Small intestine (tissue), 16 donors: ENCODE measurements at places on chromosomes 5 and 9. TPM values are rescaled to one million over a fixed set of nuclear protein-coding genes. Genes with fewer than 3 reads are reported as not detected.

The FOXD4L4 gene
- 0.04 TPM for polyA plus RNA-seq

The PNPLA7 gene
- 3.1 TPM for polyA plus RNA-seq

The FOXD4 gene
- not detected for polyA plus RNA-seq

The DMRT3 gene
- not detected for polyA plus RNA-seq

The SCGB3A2 gene
- polyA plus RNA-seq: not detected

The CD72 gene
- 1.6 TPM for polyA plus RNA-seq

The SURF4 gene
- polyA plus RNA-seq: 225 TPM

The ACER2 gene
- 1.1 TPM for polyA plus RNA-seq

The SUSD3 gene
- 10.1 TPM for polyA plus RNA-seq

The ASPN gene
- 0.22 TPM for polyA plus RNA-seq

The PCDHA10 gene
- polyA plus RNA-seq: not detected

The ADAMTS12 gene
- polyA plus RNA-seq: 0.54 TPM

The GLRA1 gene
- not detected for polyA plus RNA-seq

The HTR1A gene
- polyA plus RNA-seq: not detected

The BHMT gene
- 0.46 TPM for polyA plus RNA-seq

The IER5L gene
- polyA plus RNA-seq: 2.2 TPM

- peak overlapping the region; percentile 33 for H3K4me3 ChIP-seq
- H3K27me3 ChIP-seq: no peaks in the 10 kb centered on the region
- peak overlapping the region; percentile 75 for H3K27ac ChIP-seq
- peak; percentile 84 for DNase-seq
- H3K4me1 ChIP-seq: no peaks in the 10 kb centered on the region
These were observed 20.7 kb upstream of the ZNF782 start for GRCh38 chr9:96874947-96875460.

DNA sequence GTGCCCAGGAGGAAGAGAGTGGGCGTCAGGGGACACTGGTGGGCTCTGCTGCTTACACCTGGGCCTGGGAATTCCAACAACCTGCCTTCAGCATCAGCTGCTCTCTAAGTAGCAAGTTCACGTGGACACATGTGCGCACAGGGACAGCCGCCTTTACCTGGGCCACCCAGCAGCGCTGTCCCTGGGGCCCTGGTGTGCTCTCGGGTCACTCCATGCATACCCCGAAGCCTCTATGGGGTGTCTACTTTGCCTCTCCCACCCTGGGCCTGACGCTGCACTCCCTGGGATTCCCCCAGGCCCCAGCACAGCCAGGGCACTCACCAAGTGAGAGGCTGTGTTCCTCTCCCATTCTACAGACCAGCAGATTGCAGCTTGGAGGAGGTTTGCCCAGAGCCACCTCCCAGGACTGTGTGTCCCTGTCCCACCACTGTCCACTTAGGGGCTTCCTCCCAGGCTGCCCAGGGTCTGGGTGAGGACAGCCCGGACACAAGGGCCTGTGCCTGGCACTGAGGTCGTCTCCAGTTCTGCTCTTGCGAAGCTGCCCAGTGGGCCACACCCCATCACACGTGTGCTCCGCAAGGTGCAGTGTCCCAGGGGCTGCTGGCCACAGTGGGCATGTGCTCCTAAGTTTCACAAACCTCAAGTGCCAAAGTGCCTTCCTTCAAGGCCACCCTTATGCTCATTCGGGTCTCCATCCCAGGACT is 5.9 kb downstream of the NINJ1 start:
- H3K4me1 ChIP-seq: peaks cover 40% of the 10 kb centered on the region
- no peaks in the 10 kb centered on the region for H3K27me3 ChIP-seq
- H3K27ac ChIP-seq: no peak overlapping the region
- no peak overlapping the region for H3K4me3 ChIP-seq

DNA sequence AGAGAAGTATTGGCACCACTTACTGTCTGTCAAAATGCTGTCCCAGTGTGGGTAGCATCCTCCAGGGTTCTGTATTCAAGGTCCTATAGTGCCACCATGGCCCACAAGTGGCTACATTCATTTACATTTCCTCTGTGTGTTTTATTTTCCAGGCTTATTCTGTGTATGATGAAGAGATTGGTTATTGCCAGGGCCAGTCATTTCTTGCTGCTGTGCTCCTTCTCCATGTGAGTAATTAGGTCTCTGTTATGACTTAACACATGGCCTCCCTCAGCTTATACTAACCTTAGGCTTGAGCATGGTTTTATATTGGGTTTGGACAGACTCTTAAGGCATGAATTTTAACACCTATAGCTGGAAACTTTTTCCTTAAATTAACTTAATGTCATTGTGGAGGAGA is 36.7 kb downstream of the GPR21 start:
- DNase-seq: no peak
- no peaks in the 10 kb centered on the region for H3K36me3 ChIP-seq
- no peaks in the 10 kb centered on the region for H3K4me1 ChIP-seq

- H3K4me3 ChIP-seq: no peak overlapping the region
- H3K27me3 ChIP-seq: peaks cover 4% of the 10 kb centered on the region
- no peaks in the 10 kb centered on the region for H3K36me3 ChIP-seq
- H3K4me1 ChIP-seq: no peaks in the 10 kb centered on the region
- no peak for DNase-seq
These were observed 18.0 kb upstream of the PLEKHG4B start for GRCh38 chr5:73768-74502.

DNA sequence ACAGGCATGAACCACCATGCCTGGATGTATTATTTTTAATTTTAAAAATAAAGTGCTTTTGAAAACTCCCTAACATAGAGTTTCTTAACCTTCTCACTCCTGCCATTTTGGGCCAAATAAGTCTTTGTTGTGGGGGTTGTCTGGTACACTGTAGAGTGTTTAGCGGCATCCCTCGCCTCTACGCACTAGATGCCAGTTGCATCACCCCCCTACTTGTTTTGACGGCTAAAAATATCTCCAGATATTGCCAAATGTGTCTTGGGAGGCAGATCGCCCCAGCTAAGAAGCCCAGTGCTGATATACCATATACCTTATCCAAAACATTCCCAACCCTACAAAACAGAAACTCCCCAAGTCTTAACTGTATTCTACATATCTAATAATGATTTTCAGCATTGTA is 54.6 kb downstream of the SCAI start:
- no peaks in the 10 kb centered on the region for H3K4me1 ChIP-seq
- no peaks in the 10 kb centered on the region for H3K27me3 ChIP-seq
- no peaks in the 10 kb centered on the region for H3K36me3 ChIP-seq
- H3K4me3 ChIP-seq: no peak overlapping the region

GRCh38 chr5:149217803-149218155 is 53.9 kb upstream of the AFAP1L1 start:
- no peak overlapping the region for H3K27ac ChIP-seq
- H3K4me1 ChIP-seq: no peaks in the 10 kb centered on the region
- H3K27me3 ChIP-seq: no peaks in the 10 kb centered on the region
- H3K4me3 ChIP-seq: no peak overlapping the region

DNA sequence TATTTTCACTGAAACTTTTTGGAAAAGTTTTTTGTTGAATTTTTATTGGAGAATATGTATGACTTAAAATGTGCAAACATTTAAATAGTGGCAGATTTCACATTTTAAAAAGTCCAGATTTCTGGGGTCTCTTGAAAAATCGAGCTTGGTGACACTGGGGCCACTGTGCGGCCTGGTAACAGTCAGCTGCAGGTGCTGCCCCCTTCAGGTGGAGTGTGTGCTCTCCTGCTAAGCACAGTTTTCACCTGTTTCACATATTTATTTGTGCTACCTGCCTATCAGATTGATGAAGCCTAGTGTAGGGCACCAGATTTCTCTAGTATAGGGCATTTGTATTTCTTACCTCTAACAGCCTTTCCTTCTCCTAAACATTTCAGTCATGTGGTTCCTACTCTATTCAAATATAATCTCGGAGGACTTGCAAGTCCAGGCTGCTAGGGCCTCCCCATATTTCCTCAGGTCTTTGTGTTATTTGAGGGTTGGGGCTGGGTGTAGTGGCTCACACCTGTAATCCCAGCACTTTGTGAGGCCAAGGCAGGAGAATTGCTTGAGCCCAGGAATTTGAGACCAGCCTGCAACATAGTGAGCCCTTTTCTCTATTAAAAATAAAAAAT is 95.8 kb upstream of the KLF9 start:
- H3K4me1 ChIP-seq: no peaks in the 10 kb centered on the region
- peak; percentile 40 for DNase-seq
- no peaks in the 10 kb centered on the region for H3K27me3 ChIP-seq
- no peak overlapping the region for H3K4me3 ChIP-seq
- no peak overlapping the region for H3K27ac ChIP-seq

DNA sequence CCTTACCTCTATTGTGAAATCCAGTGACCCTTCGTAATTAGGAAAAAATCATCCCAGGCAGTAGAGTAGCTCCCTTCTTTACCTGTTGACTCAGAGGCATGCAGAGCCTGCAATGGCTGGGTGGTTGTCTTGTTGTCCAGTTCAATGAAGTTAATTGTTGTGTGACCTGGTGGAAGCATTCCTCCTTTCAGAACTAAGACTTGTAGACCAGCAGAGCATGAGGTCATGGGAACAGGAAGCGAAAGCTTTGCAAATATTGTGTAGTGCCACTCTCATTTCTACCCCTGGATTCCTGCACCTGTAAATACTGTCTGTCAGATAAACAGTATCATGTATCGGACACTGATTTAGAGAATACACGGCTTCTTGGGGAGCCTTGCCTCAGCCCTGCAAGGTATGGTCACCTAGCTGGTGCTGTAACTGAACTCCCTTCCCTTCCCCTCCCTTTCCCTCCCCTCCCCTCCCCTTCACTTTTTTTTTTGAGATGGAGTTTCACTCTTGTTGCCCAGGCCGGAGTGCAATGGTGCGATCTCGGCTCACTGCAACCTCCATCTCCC is 5.7 kb upstream of the PRXL2C start:
- no peak overlapping the region for H3K4me3 ChIP-seq
- H3K27me3 ChIP-seq: no peaks in the 10 kb centered on the region
- H3K27ac ChIP-seq: no peak overlapping the region
- no peaks in the 10 kb centered on the region for H3K4me1 ChIP-seq
- no peaks in the 10 kb centered on the region for H3K36me3 ChIP-seq

GRCh38 chr5:169886677-169887076 is 93.6 kb downstream of the INSYN2B start:
- no peak for DNase-seq
- no peaks in the 10 kb centered on the region for H3K27me3 ChIP-seq
- H3K36me3 ChIP-seq: no peaks in the 10 kb centered on the region
- H3K4me3 ChIP-seq: no peak overlapping the region
- no peaks in the 10 kb centered on the region for H3K4me1 ChIP-seq
- H3K27ac ChIP-seq: no peak overlapping the region

GRCh38 chr5:169801324-169801777 is 164.3 kb downstream of the DOCK2 start:
- no peaks in the 10 kb centered on the region for H3K27me3 ChIP-seq
- no peak overlapping the region for H3K27ac ChIP-seq
- H3K4me3 ChIP-seq: no peak overlapping the region
- DNase-seq: no peak
- H3K4me1 ChIP-seq: no peaks in the 10 kb centered on the region

- H3K27ac ChIP-seq: no peak overlapping the region
- H3K36me3 ChIP-seq: no peaks in the 10 kb centered on the region
- peaks cover 4% of the 10 kb centered on the region for H3K4me1 ChIP-seq
- DNase-seq: no peak
- H3K27me3 ChIP-seq: no peaks in the 10 kb centered on the region
These were observed 38.9 kb downstream of the LYRM7 start for GRCh38 chr5:131209506-131210150.

DNA sequence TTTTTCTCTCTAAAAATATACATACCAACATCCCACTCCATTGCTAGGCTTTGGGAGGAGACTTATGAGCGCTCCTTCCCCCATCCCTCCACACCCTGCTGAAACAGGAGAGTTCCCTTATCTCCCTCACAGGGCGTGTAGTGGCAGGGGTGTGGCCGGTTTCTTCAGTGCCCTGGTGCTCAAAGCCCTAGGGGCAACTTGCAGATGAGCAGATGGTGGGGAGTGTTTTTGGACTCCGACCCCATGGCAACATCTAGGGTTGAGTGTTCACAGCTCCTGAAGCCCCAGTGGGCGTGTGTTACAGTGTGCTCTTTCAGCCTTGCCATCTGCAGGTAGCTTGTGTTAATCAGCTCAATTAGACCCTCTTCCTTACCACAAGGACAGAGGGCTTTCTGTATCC is 409.5 kb downstream of the MAT2B start:
- H3K4me1 ChIP-seq: peaks cover 21% of the 10 kb centered on the region
- no peak overlapping the region for H3K4me3 ChIP-seq
- no peaks in the 10 kb centered on the region for H3K36me3 ChIP-seq
- H3K27me3 ChIP-seq: no peaks in the 10 kb centered on the region

GRCh38 chr5:59779453-59779852 is 114.1 kb downstream of the PDE4D start:
- no peaks in the 10 kb centered on the region for H3K36me3 ChIP-seq
- no peak overlapping the region for H3K27ac ChIP-seq
- H3K27me3 ChIP-seq: no peaks in the 10 kb centered on the region
- H3K4me1 ChIP-seq: no peaks in the 10 kb centered on the region

DNA sequence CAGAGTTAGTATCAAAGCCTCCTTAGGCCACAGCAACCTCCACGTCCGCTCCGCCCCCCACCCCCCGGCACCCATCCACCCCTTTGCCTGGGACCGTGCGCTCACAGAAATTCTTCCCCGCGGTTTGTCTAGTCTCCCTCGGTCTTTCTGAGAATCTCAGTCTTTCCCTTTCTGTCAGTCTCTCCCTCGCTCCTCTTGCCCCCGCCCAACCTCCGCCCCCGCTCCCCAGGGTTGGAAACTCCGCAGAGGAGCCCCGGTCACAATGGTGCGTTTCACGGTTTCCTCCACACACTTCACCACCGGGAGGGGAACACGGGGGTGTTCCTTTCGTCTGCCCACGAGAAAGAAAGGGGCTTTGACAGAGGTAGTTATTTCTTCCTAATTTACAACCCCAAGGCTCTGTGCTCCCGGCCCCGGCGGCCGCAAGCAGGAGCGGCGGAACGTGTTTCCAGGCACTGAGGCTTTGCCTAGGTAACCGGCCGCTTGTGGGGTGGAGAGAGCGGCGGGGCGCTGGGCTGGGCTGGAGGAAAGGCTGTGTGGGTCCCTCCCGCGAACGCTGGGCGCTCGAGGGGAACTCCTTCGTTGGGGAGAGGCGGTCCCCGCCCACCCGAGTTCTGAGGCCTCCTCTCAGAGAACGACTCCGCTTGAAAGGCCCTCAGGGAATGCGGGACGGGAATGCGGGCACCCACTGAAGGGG is 2.1 kb downstream of the NR4A3 start:
- no peaks in the 10 kb centered on the region for H3K36me3 ChIP-seq
- H3K27me3 ChIP-seq: peaks cover 30% of the 10 kb centered on the region
- H3K4me3 ChIP-seq: peak overlapping the region; percentile 76
- peak; percentile 13 for DNase-seq
- no peak overlapping the region for H3K27ac ChIP-seq

DNA sequence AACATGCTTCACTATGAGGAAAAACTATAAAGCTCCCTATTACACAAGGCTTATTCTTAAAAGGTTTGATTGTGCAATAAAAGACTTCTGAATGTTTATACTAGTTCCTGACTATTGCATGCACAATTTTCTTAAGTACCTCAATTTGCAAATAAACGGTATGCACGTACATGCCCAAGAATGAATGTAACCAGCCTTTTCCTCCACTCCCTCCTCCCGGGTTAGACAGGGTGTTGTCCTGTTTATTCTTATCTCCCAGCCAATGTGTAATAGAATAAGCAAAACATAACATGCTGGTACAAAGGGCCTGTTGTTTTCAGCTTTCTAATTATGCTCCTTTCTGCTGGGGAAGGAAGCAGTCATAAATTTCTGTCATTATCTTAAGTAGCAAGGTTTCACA is 79.1 kb downstream of the AOPEP start:
- H3K27me3 ChIP-seq: no peaks in the 10 kb centered on the region
- H3K36me3 ChIP-seq: no peaks in the 10 kb centered on the region
- no peak overlapping the region for H3K4me3 ChIP-seq
- H3K4me1 ChIP-seq: peaks cover 26% of the 10 kb centered on the region
